ENCODE measurements at places on chromosomes 13 and 19. TPM values are rescaled to one million over a fixed set of nuclear protein-coding genes. Genes with fewer than 3 reads are reported as not detected.

GRCh38 chr13:108733022-108733560 is 103.7 kb downstream of the MYO16 start:
- no peak for DNase-seq

GRCh38 chr19:44164327-44164672 is 600 bp upstream of the ZNF226 start:
- no peak for DNase-seq

DNA sequence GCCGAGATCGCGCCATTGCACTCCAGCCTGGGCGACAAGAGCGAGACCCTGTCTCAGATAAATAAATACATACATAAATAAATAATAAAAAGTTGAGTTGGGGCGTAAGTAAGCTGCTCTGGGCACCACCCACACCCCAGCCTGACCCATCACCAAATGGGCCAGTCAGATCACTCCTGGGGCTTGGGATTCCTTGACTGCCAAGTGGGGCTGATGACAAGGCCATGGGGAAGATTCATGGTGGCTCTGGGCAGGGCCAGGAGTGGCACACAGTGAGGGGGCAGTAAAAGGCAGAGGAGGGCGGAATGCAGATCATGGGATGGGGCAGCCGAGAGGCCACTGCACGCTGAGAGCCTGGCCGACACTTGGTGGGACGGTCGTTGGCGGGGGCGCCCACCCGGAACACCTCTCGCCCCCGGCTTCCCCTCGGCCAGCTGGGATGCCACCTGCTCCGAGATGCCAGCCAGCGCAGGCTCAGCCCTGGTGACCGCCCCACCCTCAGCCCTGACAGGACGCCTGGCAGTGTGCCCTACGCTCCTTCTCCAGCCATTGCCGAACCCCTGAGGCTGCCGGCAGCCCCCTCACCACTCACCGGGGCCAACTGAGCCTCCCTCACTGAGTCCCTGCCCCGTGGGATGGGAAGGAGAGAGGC is 10.9 kb downstream of the ZNF653 start:
- no peak for DNase-seq

GRCh38 chr19:39382991-39383828 is 7.7 kb downstream of the PAF1 start:
- no peak for DNase-seq

GRCh38 chr19:58544591-58545285 is 874 bp downstream of the TRIM28 start:
- no peak for DNase-seq

DNA sequence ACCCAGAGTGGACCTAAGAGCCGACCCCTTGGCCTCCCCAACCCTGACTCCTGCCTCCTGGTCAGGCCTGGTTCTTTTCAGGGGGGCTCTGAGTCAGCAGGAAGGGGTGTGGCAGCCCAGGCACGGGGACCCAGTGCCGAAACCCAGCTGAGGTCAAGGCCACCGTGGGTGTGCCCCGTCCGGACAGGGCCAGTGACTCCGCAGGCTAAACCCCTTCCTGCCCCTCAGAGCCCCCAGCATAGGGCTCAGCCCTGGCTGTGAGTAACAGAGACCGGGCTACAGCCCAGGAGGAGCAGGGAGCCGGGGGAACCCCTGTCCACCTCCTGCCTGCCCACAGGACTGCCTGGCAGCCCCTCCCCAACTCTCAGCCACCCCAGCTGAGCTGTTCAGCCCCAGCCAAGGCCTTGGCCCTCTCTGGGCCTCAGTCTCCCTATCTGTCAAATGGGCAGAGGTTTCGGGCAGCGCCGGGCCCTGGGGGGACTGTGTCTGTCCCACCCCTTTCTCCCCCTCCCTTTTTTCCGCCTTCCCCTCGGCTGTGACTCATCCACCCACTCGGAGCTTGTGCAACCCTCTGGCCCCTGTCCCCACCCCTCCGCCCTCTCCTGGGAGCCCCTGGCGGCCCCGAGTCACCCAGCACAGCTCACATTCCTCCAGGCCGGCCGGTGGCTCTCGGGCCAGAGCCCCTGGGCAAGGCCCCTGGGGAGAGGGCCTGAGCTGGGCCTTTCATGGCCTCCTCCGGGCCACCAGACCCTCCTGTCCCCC is 8.6 kb downstream of the ZBTB7A start:
- peak; percentile 95 for DNase-seq

GRCh38 chr19:3370214-3370720 is 3.9 kb downstream of the NFIC start:
- no peak for DNase-seq

- DNase-seq = no peak
These were observed 65.3 kb upstream of the ZNF681 start for GRCh38 chr19:23823952-23824389.

- DNase-seq = no peak
These were observed 46.1 kb upstream of the ZNF780A start for GRCh38 chr19:40136818-40137217.

Gene SPACA4
- total RNA-seq = not detected

Gene RDH8
- not detected for total RNA-seq
